SJCRH30 (cell line): ENCODE measurements at places on chromosomes 4 and X. TPM values are rescaled to one million over a fixed set of nuclear protein-coding genes. Genes with fewer than 3 reads are reported as not detected.
A peak's percentile ranks its signal among the peaks of the same experiment; 100 is the strongest.

CYTL1 gene
- total RNA-seq = 6.6 and 8.1 TPM in 2 replicates

DNA sequence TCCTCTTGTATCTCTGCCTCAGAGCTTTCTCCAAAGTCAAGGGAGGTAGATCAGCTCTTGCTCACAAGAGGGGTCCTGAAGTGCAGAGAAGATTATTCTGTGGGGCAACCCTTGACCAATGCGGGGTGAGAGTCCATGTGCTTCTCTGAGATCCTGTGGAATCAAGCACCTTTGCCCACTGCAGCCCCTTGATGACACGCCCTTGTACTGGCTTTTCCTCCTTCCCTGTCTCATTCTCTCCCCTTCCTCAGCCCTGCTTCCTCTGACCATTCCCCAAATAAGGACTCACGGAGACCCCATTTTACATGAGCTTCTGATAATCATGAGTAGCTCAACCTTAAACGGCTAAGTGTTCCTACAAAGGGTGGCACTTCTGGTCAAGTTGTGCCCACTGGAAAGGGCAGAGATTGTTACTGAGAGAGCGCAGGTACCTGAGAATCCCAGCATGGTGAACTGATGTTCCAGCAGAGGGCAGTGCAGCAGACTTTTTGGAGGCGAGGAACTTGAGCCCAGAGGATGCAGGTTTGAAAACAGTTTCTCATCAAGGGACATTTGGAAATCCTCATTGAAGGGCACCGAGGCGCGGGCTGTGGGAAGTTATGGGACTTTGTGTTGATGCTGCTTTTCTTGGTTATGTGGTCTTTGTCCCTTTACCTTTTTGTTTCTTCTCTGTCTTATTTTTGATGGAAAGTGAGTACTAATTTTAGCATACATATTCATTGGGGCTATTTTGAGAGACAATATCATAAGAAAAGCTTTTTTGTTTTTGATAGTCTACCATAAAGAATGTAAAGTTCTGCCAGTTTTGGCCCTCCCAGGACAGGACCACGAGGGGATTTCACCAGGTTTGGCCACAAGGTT lies 201.3 kb downstream of the RBM46 start:
- H3K4me1 ChIP-seq = no peaks in the 10 kb centered on the region
- peak; percentile 16 for DNase-seq
- H3K27me3 ChIP-seq = no peaks in the 10 kb centered on the region
- H3K36me3 ChIP-seq = no peaks in the 10 kb centered on the region
- H3K4me3 ChIP-seq = no peak overlapping the region

- H3K4me3 ChIP-seq = no peak overlapping the region
- no peaks in the 10 kb centered on the region for H3K4me1 ChIP-seq
- no peaks in the 10 kb centered on the region for H3K36me3 ChIP-seq
- no peak overlapping the region for H3K27ac ChIP-seq
These were observed 481.7 kb upstream of the AGA start for GRCh38 chr4:177923888-177924287.

ETDA gene
- not detected in 2 replicates for total RNA-seq

DNA sequence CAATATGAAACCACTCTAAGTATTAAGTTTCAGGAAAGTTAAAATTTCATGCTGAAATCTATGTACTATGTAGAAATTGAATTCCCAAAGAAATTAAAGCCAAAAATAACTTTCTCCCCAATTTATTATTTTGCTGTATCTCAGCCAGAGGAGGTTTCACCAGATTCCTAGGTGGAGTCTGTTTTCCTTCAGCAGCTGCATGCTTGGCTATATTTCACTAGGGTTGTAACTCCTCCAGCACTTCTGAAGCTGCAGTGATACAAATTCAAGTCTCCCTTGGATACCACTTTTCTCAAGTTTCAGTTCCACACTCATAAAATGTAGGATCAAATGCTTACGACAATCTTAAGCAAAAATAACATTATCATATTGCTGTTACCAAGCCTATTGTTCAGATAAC lies 41.2 kb upstream of the ZC4H2 start:
- H3K4me1 ChIP-seq = no peaks in the 10 kb centered on the region
- DNase-seq = no peak
- no peaks in the 10 kb centered on the region for H3K36me3 ChIP-seq
- no peak overlapping the region for H3K27ac ChIP-seq
- H3K4me3 ChIP-seq = no peak overlapping the region

H2BW2 gene
- total RNA-seq = not detected in 2 replicates

TCEAL2 gene
- total RNA-seq = not detected in 2 replicates

- H3K27me3 ChIP-seq = no peaks in the 10 kb centered on the region
- DNase-seq = no peak
- no peak overlapping the region for H3K27ac ChIP-seq
- H3K4me1 ChIP-seq = no peaks in the 10 kb centered on the region
- no peak overlapping the region for H3K4me3 ChIP-seq
- no peaks in the 10 kb centered on the region for H3K36me3 ChIP-seq
These were observed 567.4 kb downstream of the IQCM start for GRCh38 chr4:149248191-149248764.

- H3K27me3 ChIP-seq = no peaks in the 10 kb centered on the region
- peak; percentile 73 for DNase-seq
- peaks cover 20% of the 10 kb centered on the region for H3K4me1 ChIP-seq
- no peak overlapping the region for H3K4me3 ChIP-seq
- H3K27ac ChIP-seq = peak overlapping the region; percentile 42
- no peaks in the 10 kb centered on the region for H3K36me3 ChIP-seq
These were observed 502.7 kb upstream of the SMIM31 start for GRCh38 chr4:164251257-164251656.

DNA sequence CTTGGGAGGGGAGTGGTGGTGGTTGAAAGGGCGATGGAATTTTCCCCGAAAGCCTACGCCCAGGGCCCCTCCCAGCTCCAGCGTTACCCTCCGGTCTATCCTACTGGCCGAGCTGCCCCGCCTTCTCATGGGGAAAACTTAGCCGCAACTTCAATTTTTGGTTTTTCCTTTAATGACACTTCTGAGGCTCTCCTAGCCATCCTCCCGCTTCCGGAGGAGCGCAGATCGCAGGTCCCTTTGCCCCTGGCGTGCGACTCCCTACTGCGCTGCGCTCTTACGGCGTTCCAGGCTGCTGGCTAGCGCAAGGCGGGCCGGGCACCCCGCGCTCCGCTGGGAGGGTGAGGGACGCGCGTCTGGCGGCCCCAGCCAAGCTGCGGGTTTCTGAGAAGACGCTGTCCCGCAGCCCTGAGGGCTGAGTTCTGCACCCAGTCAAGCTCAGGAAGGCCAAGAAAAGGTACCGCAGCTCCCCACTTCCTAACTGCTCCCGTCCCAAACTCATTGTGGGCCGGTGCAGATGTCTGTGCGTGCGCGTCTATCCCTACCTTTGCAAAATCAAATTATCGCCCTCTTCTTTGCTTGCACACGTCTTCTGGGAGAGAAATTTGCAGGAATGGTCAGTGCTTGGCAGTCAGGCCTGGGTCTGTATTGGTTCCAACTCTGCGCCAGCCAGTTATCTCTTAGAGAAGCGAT lies 533 bp downstream of the IL15 start:
- H3K27ac ChIP-seq = peak overlapping the region; percentile 96
- peak overlapping the region; percentile 89 for H3K4me3 ChIP-seq

DNA sequence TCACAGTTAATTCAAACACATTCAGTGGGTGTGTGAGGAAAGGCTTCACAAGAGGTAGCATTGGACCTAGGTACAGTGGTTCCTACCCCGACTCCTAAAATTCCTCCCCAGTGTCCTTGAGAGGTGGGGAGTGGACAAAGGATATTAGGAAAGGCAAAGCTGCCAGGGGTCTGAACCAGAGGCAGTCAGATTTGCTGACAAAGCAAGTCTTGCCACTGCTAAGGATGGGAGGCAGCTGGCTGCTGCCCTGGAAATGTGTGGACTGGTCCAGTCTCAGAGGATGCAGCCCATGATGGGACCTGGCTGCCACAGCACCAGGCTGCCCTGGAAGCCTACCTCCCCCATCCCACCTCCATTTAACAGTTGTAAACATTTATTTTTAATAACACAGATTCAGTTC lies 4.1 kb upstream of the PHF8 start:
- no peak for DNase-seq
- no peaks in the 10 kb centered on the region for H3K4me1 ChIP-seq
- H3K27me3 ChIP-seq = no peaks in the 10 kb centered on the region
- no peak overlapping the region for H3K4me3 ChIP-seq
- H3K36me3 ChIP-seq = no peaks in the 10 kb centered on the region

DNA sequence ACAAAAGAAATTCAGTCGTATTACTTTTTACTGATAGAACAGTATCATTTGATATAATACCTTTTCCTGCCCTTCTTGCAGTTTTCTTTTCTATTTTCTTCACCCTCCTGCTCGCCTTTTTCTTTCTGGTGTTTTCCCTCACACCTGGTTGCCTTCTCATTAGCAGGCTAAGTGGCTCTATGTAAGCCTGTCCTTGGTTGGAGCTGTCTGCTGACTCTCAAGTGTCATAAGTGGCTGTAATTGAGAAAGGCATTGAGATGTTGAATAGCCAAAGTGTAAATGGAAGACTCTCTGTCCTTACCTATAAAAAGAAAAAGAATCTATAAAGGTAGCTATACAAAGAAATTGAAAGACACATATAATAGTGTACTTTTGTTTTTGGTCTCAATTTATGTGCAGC lies 180.7 kb downstream of the ADGRL3 start:
- no peaks in the 10 kb centered on the region for H3K27me3 ChIP-seq
- no peak overlapping the region for H3K27ac ChIP-seq
- H3K4me3 ChIP-seq = no peak overlapping the region
- no peak for DNase-seq
- no peaks in the 10 kb centered on the region for H3K36me3 ChIP-seq
- no peaks in the 10 kb centered on the region for H3K4me1 ChIP-seq

DNA sequence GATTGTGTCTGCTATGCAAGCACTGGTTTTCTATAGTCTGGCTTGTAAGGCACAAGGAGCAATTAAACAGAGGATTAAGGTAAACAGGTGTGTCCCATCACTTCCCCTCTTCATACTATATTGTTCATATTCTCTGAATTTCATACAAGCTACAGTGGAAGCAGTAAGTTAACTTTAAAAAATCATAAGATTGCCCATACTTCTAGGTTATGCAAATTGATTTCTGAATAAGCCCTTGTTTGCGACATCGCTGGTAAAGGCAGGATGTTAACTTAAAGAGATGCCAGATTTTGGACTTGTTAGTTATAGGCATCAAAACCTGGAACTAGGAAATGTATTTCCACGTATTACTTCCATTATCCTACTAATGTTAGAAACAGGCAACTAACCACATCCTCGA lies 1.0 kb upstream of the TMEM131L start:
- peaks cover 13% of the 10 kb centered on the region for H3K4me1 ChIP-seq
- 0 out of 2 replicates have a peak, but pooled peaks cover 2% of the 10 kb centered on the region for H3K36me3 ChIP-seq
- DNase-seq = no peak
- H3K27ac ChIP-seq = peak overlapping the region; percentile 98
- H3K4me3 ChIP-seq = peak overlapping the region; percentile 98

- H3K4me3 ChIP-seq = no peak overlapping the region
- H3K27ac ChIP-seq = no peak overlapping the region; the same call in 1 of the 2 replicates
- H3K36me3 ChIP-seq = no peaks in the 10 kb centered on the region
- DNase-seq = no peak
- no peaks in the 10 kb centered on the region for H3K27me3 ChIP-seq
These were observed 11.3 kb upstream of the SLC2A9 start for GRCh38 chr4:10032625-10033024.

ATP1B4 gene
- not detected in 2 replicates for total RNA-seq

POU3F4 gene
- not detected in 2 replicates for total RNA-seq

- no peak overlapping the region for H3K4me3 ChIP-seq
- H3K4me1 ChIP-seq = no peaks in the 10 kb centered on the region
- DNase-seq = no peak
- no peak overlapping the region for H3K27ac ChIP-seq
These were observed 323.3 kb downstream of the STK32B start for GRCh38 chr4:5374592-5374991.

DNA sequence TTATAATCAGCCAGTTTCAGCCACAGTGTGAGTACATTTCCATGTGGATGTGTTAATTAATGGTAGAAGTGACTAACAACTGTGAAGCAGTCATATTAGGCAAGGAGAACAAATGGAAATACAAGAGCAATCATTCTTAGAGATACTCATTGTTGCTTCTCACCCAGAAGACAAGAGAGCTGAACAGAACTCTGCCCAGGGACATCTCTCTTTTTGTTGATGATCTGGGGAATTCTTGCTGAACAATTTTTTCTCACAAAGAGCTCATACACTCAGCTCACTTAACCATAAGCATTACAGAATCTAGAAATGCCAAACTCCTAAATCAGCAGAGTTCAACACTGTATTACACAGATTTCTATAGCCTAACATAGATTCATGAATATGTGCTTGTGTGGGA lies 150.1 kb downstream of the COMMD8 start:
- no peak for DNase-seq
- no peaks in the 10 kb centered on the region for H3K27me3 ChIP-seq
- H3K4me1 ChIP-seq = no peaks in the 10 kb centered on the region
- no peak overlapping the region for H3K27ac ChIP-seq
- no peaks in the 10 kb centered on the region for H3K36me3 ChIP-seq

GRCh38 chr4:8834681-8835220 lies 36.9 kb downstream of the HMX1 start:
- DNase-seq = no peak
- peaks cover 22% of the 10 kb centered on the region for H3K27me3 ChIP-seq
- no peaks in the 10 kb centered on the region for H3K36me3 ChIP-seq
- H3K27ac ChIP-seq = no peak overlapping the region
- no peaks in the 10 kb centered on the region for H3K4me1 ChIP-seq
- H3K4me3 ChIP-seq = no peak overlapping the region

- peaks cover 6% of the 10 kb centered on the region; the same call in 1 of the 2 replicates for H3K4me1 ChIP-seq
- no peak overlapping the region for H3K27ac ChIP-seq
- no peaks in the 10 kb centered on the region for H3K27me3 ChIP-seq
- H3K36me3 ChIP-seq = no peaks in the 10 kb centered on the region
- H3K4me3 ChIP-seq = no peak overlapping the region
These were observed 7.3 kb downstream of the REPS2 start for GRCh38 chrX:16953606-16954211.

TMSB4X gene
- total RNA-seq = 1,274 and 1,377 TPM in 2 replicates

GRCh38 chr4:116724249-116724648 lies 361.1 kb downstream of the TRAM1L1 start:
- H3K27ac ChIP-seq = no peak overlapping the region
- no peaks in the 10 kb centered on the region for H3K36me3 ChIP-seq
- DNase-seq = no peak
- no peaks in the 10 kb centered on the region for H3K4me1 ChIP-seq

GRCh38 chr4:104966349-104967033 lies 180.2 kb upstream of the TET2 start:
- no peak overlapping the region for H3K4me3 ChIP-seq
- no peak overlapping the region for H3K27ac ChIP-seq
- H3K36me3 ChIP-seq = no peaks in the 10 kb centered on the region
- DNase-seq = no peak

CTAG2 gene
- 4.1 and 4.2 TPM in 2 replicates for total RNA-seq
